ENCODE measurements at places on chromosomes 6 and 20.
A peak's percentile ranks its signal among the peaks of the same experiment; 100 is the strongest.

GRCh38 chr6:2222275-2222842, 23.0 kb downstream of the GMDS start:
- no peak for DNase-seq

- no peak for DNase-seq
These were observed 1.8 kb upstream of the PLN start for GRCh38 chr6:118546164-118546879.

- no peak for DNase-seq
These were observed 87.2 kb downstream of the PDE7B start for GRCh38 chr6:135938576-135939207.

DNA sequence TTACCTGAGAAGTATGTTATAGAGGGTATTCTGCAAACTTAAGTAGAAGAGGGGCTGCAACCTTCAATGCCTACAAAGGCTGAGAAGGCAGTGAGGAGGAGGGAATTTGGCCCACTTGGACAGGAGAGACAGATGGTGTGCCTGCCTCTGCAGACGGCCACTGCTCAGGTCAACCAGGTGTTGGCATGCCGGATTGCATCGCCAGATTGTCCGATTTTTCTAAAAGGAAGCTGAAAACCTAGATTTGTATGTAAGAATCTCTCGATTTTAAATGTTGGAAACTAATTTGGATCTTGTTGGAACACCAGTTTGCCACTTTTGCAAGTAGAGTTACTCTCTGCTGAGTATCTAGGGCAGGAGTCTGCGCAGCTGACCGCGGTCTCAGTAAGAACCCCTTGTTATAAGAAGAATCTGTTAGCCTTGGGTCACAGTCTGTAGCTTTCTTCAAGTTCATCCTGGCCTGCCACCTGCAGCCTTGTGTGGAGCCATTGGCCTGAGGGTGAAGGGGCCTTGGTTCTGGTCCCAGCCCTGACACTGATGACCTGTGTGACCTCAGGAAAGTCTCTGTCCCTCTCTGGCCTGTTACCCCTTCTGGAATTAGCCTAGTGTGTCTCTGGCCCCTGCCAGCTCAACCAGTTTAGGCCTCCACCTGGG, 54.4 kb downstream of the TGM2 start:
- DNase-seq, result no peak

DNA sequence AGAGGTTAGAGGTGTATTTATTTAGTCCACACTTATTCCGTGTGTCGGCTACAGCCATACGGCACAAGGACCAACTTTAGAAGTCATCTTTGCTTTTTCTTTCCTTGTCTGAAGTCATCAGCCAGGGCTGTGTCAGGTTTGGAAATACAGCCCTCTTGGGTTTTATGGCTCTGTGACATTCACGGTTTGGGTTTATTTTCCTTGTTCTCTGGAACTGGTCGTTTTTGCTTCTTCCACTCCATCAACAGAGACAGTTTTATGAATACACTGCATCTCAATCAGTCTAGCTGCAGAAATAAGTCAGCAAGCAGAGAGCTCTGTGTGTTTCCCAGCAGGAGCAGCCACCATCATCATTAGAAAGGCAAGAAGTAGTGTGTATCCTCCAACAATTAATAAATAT, 132.5 kb downstream of the TBC1D7 start:
- DNase-seq, result peak; percentile 69

- no peak for DNase-seq
These were observed 226.2 kb downstream of the SYNDIG1 start for GRCh38 chr20:24695529-24696225.

DNA sequence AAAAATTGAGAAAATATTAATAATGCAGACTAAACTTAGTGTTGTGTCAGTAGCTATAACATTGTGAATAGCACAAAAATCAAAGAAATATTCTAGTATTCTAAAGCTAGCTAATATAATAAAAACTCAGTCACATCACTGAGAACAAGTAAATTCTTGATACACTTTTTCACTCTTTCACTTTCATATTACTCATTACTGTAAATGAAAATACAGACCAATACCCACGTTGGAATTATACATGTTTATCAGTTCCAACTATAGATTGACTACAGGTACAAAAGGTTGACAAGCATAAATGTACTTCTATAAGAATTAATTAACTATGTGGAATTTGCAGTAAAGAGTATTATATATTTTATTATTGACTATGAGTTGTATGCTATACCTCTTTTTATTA, 1043.4 kb upstream of the FLRT3 start:
- DNase-seq, result no peak

- no peak for DNase-seq
These were observed 535.0 kb downstream of the RFPL4B start for GRCh38 chr6:112881828-112882780.

DNA sequence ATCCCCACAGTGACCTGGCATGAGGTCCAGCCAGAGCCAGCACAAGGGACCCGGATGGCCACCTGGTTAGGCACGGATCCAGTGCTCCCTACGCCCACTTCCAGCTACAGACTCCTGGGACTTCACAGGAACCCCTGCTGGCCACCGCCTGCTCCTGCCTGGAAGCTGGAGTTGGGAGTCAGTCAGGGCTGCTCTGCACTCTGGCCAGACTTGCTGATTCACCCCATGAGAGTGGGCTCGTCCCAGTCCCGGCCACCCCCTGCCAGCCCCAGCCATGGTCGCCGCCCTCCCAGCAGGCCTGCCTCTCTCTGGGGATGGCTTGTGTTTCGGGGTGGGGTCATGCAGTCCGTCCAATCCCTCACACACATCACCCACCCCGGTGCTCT, 125.8 kb downstream of the DLL1 start:
- DNase-seq, result no peak

DNA sequence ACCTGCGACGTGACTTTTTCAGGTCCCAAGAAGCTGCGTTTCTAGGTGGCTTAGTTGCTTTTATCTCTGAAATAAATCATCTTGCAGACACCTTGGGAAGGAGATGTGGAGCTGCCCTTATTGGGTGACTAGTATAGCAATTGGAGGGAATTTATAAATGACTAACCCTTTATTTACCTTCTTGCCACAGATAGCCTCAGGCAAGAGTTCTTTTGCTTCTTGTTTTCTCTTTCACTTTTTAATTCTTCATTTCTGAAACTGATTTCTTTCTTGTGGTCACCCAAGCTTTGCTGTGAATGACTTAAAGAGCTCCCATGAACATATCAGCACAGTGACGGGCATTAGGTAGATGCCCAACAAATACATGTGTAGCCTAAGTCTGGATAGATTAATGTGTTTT, 3.0 kb downstream of the ADGRF4 start:
- DNase-seq, result no peak

- no peak for DNase-seq
These were observed 6.8 kb downstream of the ACSS2 start for GRCh38 chr20:34883087-34883688.

DNA sequence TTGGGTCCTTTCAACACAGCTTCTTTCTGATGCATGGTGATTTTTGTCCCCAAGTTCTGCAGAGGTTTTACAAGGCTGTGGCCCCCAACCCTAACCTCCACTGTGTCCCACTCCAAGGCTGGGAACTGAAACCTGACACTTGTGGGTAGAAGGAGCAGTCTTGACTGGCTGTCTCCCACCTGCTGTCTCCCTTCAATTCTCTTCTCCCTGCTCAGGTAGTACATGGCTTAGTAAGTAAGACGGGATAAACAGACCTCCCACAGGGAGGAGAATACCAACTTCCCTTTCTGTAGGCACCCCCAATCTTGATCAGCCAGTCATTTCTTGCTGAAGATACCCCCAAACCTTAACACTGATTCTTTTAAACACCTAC, 25.0 kb downstream of the TGM6 start:
- DNase-seq, result no peak

GRCh38 chr6:34146021-34146782, at the start of gene GRM4:
Gene GRM4 (minus strand): TSS chr6:34146087. CDS start chr6:34133496, 12,591 bp downstream.
- DNase-seq, result no peak

DNA sequence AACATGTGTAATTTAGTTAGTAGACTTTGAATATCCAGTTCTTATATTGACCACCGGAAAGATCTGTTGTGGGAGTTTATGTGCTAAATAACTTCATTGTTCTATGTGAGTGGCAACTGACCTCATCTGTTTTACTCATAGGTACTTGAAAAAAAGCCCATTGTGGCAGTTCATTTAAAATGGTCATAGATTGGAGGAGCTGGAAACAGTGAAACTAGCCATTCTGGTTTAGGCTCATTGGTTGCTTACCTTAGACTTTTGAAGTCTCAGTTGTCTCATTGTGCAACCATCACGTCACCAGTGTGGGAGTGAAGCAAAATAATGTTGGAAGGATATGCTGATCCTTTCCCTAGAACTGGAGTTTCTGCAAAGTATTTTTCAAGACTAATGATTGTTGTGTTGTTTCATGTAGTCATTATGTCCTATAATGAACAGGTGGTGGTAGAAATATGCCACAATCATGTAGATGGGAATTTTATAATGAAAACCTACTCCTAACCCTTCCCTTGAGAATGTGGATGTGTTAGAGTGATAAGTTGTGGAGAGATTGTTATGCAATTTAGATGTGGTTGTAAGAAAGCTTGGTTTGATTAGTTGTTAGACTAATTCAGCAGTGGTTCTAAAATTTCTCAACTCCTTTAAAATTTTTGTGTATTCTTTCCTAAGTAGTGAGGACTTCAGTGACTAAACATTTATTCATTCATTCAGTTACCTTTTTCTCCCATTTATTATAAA, 18.3 kb downstream of the DSP start:
- no peak for DNase-seq

Measured in renal pelvis (tissue), 12 donors.